ENCODE measurements at places on chromosomes 16 and 17.
A peak's percentile ranks its signal among the peaks of the same experiment; 100 is the strongest.

DNA sequence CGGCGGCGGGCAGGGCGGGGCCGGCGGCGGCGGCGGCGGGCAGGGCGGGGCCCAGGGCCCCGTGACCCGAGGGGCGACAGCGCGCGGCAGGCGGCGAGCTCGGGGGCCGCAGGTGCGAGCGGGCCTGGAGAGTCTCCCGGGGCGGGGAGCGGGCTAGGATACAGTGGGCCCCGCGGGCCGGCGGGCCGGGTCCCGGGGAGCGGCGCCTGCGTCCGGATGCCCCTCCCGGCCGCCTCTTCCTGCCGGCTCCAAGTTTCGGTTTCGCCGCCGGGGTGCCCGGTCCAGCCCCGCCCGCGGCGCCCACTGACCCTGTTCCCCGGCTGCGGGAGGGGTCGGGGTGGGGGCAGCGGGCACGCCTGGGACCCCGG lies at the start of gene RNF213:
RNF213 (plus strand) TSS at position 62 of the 368 bp plus-strand sequence. CDS start 2,830 bp downstream, outside the sequence.
- peak; percentile 71 for DNase-seq

DNA sequence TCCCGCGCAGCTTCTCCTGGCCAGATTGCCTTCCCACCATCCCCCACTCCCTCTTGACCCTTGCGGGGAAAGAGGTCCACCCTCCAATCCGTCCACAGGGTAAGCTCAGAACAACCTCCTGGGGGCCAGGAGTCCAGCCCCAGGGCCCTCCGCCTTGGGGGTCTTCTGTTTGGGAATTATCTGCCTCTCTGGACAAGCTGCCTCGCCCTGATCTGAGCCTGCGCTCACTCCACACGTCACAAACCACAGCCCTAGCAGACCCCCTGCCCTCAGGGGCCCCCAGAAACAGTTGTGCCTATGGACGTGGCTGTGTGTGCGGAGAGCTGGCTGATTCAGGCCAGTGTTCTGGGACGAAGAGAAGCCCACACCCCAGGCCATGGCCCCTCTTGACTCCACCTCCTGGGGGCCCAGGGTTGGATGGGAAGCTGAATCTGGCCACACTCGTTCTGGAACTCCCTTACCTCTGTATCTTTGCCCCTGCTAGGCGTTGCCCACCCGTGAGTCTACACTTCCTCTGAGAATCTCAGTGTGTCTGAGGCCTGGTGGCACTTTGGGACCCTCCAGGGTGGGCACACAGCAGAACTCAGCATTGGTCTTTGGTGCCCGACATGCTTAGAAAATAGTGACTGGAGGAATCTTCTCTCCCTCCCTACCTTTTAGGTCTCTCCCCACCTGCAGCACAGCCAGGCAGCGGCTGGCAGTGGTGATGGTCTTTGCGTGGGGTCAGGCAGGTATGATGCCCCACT lies 119.9 kb upstream of the SMURF2 start:
- DNase-seq: no peak

DNA sequence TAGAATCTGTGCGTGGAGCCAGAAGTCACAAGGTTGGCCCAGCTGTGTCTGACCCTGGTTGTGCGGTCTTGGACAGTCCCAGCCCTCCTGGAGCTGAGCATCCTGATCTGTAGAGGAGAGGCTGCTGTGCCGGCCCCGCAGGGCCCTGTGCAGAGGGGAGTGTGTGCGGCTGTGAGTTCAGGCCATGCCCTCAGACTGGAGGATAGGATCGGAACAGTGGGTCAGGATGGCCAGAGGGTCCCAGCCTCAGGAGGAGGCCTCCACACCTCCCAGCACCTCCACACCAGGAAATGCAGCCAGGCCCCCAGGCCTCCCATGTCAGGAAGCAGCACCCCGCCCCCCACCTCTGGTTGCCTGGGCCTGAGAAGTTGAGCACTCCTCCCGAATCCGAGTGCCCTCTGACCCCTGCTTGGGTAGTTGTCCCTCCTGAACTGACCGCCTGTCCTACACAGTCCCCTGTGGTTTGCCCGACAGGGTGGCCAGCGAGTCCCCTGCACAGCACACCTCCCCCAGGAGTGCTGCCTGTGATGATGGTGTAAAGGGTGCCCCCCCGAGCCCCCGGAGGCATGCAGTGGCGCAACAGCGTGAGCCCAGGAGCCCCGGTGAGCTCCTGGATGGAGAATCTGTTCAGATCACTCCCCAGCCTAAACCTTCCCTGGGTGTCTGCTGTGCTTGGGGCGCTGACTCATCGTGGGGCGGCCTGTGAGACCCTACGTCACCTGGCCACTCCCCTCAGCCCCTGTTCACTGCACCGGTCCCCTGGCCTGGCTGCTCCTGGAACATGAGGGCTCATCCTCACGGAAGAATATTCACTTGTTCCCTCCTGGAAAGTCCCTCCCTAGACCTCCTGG lies 285.2 kb downstream of the SEC14L1 start:
- no peak for DNase-seq

DNA sequence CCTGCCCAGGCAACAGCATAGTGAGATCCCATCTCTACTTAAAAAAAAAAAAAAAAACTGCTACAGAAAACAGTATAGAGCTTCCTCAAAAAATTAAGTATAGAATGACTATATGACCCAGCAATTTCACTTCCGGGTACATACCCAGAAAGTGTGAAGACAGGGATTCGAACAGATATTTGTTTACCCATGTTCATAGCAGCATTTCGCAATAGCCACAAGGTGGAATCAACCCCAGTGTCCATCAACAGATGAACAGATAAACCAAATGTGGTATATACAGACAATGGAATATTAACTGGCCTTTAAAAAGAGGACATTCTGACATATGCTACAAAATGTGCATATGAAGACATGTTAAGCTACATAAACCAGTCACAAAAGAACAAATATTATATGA lies 95.5 kb downstream of the CHD9NB start:
- no peak for DNase-seq

GRCh38 chr16:79810449-79811189 lies 210.1 kb upstream of the MAF start:
- no peak for DNase-seq

All from RPMI8226 (cell line).